ENCODE measurements at places on chromosomes 3 and 15. TPM values are rescaled to one million over a fixed set of nuclear protein-coding genes. Genes with fewer than 3 reads are reported as not detected.

Gene MST1R
- total RNA-seq: 6.2 TPM

Gene CTXND1
- total RNA-seq: 0.04 TPM

Gene SMC4
- 115 TPM for total RNA-seq

Gene GOLGA8T
- 1.0 TPM for total RNA-seq
